ENCODE measurements at places on chromosomes 7 and 10. TPM values are rescaled to one million over a fixed set of nuclear protein-coding genes. Genes with fewer than 3 reads are reported as not detected.

STAG3 gene
- 1.3 TPM for total RNA-seq

DPYSL4 gene
- 1.2 TPM for total RNA-seq

ARHGEF35 gene
- total RNA-seq = 12.5 TPM

NUDT13 gene
- 0.72 TPM for total RNA-seq

FAM24B gene
- total RNA-seq = 4.1 TPM

CDHR1 gene
- total RNA-seq = 4.0 TPM

PNLIPRP2 gene
- total RNA-seq = not detected

TMEM229A gene
- not detected for total RNA-seq

NUTM2D gene
- total RNA-seq = 4.9 TPM

SRRM3 gene
- 0.24 TPM for total RNA-seq

Data from tracheal epithelial cell (primary cell).